ENCODE measurements at places on chromosomes 1 and 21. TPM values are rescaled to one million over a fixed set of nuclear protein-coding genes. Genes with fewer than 3 reads are reported as not detected.

ACKR1 gene
- 6.5 TPM for polyA plus RNA-seq

SLFNL1 gene
- polyA plus RNA-seq: 0.68 TPM

GCSAML gene
- polyA plus RNA-seq: 0.15 TPM

DNA sequence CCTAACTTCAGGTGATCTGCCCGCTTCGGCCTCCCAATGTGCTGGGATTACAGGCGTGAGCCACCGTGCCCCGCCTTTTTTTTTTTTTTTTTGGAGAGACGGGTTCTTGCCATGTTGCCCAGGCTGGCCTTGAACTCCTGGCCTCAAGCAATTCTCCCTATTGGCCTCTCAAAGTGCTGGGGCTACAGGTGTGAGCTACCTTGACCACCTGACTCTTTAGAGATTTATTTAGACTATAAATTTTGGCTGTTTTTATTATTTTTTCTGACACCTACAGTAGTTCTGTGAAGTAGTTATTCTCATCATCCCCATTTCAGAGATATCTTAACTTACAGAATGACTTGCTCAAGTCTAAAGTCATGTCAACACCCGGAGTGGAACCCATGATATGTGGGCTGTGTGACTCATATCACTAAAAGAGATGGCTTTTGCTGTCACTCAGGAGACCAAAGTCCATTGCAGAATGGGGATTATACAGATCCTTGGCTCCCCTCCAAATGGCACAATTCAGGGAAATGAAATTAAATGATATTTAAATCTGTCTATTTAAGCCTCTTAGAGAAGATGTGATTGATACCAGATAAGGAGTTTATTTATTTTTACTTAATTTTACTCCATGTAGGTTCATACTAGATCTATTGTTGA is 93.2 kb downstream of the CTH start:
- DNase-seq: no peak

DNA sequence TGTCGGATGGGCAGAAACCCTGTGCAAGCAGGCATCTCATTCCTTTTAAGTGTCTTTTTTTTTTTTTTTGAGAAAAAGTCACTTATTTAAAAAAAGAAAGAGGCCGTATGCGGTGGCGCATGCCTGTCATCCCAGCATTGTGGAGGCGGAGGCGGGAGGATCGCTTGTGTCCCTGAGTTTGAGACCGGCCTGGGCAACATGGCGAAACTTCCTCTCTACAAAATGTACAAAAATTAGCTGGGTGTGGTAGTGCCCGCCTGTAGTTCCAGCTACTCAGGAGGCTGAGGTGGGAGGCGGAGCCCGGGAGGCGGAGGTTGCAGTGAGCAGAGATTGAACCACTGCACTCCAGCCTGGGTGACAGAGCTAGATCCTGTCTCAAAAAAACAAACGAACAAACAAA is 1.7 kb downstream of the GPR137B start:
- no peak for DNase-seq

GRCh38 chr1:60458111-60458510 is 384.5 kb upstream of the C1orf87 start:
- DNase-seq: no peak

Measured in hindlimb muscle (tissue), 1 donor.